ENCODE measurements at places on chromosomes 13 and 19.

DNA sequence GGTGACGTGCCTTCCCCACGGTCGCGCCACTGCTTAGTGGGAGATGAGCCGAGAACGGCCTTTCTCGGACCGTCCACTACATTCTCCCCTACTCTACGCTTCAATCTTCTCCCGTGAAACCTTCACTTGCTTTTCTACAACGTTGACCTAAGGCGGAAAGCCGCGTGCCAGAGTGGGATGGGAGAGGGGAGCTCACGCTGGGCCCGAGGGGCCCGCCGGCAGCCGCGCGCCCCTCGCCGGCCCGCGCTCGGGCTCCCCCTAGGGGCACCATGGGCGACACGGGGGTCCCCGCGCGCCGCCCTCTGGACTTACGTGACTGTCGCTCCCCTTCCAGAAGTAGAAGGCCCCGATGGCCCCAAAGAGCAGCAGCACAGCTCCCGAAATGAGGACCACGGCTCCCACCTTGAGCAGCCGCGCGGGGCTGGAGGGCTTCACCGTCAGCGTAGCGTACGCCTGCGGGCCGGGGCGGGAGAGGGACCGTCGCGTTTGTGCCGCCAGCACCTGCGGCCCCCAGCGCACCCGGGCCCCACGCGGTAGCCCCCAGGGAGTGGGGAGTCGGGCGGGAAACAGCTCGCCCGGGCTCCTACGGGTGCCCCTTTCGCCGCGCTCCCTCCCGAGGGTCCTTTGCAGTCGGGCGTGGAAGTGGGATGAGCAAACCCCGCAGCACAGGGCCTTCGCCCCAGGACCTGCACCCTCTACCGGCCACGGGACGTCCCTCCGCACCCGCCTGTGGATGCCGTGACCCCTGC, 727 bp downstream of the CNMD start:
- DNase-seq: no peak

- no peak for DNase-seq
Measured at GRCh38 chr19:810883-811489, 10.8 kb downstream of the PLPPR3 start.

GRCh38 chr19:34991542-34992333, 8.4 kb upstream of the GRAMD1A start:
- no peak for DNase-seq

DNA sequence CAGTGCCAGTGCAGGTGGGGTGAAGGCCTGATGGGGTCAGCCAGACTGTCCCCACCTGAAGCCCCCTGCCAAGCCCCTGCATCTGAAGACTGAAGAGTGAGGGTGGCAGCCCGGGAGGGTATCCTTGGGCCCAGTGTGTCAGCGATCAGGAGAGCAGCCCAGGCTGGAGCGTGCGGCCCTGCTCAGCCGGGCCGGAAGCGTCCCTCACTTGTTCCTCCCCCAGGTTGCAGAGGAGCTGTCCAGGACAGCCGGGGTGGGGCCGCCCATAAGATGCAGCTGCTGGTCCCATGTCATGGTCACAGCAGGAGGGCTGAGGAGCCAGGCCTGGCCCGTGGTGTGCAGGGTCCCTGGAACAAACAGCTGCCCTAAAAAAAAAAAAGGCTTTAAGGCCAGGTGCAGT, 55.4 kb downstream of the KDM4B start:
- no peak for DNase-seq

GRCh38 chr13:21010621-21011020, 50.8 kb downstream of the LATS2 start:
- no peak for DNase-seq

GRCh38 chr19:35153701-35154524, 622 bp upstream of the FXYD5 start:
- no peak for DNase-seq

- DNase-seq: no peak
Measured at GRCh38 chr19:58393725-58394033, 1.8 kb upstream of the RNF225 start.

GRCh38 chr19:11624069-11624463, 26.8 kb downstream of the ZNF627 start:
- no peak for DNase-seq

GRCh38 chr19:47309038-47309437, 623 bp upstream of the C5AR1 start:
- DNase-seq: no peak

GRCh38 chr19:30254789-30255188, 117.4 kb upstream of the ZNF536 start:
- DNase-seq: no peak
